ENCODE measurements at places on chromosomes 16 and 17. TPM values are rescaled to one million over a fixed set of nuclear protein-coding genes. Genes with fewer than 3 reads are reported as not detected.

GRCh38 chr16:59759296-59759695 lies 1025.2 kb upstream of the GOT2 start:
- no peak for DNase-seq

- no peak for DNase-seq
These were observed 1.7 kb downstream of the ATP2C2 start for GRCh38 chr16:84369938-84370627.

ST6GALNAC1 gene
- total RNA-seq: not detected

TBC1D3 gene
- total RNA-seq: 0.20 TPM

DNA sequence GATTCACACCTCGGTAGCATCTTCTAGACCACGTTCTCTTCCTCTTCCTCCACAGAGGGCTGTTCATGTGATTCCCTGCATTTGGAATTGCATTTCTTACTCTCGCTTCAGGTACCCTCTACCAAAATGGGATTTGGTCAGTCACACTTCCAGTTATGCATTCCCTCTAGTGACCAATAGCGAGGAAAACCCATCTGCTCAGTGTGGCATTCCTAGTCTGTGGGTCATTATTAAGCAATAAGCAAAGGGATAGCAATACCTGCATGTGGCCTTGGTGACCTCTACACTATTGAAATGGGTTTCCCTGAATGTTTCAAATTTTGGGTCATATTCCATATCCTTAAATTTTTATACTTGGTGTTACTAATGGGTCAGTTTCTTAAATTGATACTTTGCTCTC lies 401 bp upstream of the KRTAP4-5 start:
- DNase-seq: no peak

TAC4 gene
- 0.20 TPM for total RNA-seq

- DNase-seq: no peak
These were observed 240.5 kb downstream of the GSG1L start for GRCh38 chr16:27822996-27823395.

CACNG1 gene
- 0.06 TPM for total RNA-seq

DNA sequence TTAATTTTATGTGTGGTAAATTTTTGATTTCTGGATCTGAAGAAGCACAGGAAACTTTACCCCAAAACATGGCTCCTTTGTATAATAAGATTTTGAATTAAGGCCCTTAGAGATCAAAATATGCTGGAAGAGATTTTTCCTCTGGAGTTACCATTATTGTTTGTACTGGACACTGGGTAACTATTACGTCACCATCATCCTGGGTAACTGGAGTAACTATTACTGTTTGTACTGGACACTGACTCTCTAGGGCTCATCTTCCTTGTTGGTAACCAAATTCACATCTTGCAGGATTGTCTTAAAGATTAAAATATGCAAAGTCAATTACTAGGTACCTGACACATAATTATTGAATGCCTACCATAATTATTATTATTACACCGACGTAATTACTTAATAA lies 593.8 kb upstream of the GOT2 start:
- DNase-seq: no peak

ATP6V0D1 gene
- 108 TPM for total RNA-seq

DNA sequence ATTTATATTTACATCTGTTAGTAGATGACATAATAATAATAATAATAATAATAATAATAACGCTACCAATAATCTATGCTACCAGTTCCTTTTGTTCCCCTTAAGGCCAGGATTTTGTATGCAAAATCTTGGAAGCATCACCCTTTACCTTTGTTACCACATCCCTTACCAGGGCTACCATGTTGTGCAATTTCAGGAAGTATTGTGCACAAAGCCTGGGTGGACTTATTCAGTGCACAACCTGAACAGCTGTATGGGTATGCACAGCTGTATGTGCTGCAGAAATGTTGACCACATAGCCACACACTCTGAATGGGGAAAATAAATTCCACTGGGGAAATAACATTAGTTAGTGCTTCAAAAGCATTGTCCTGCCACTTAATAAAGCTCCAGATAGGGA lies 19.9 kb upstream of the CALB2 start:
- no peak for DNase-seq

GRCh38 chr16:77594799-77595596 lies 127.3 kb upstream of the NUDT7 start:
- no peak for DNase-seq

GRCh38 chr17:47719411-47720152 lies 13.5 kb upstream of the TBX21 start:
- DNase-seq: peak; percentile 80

TBC1D16 gene
- 24.4 TPM for total RNA-seq

DNA sequence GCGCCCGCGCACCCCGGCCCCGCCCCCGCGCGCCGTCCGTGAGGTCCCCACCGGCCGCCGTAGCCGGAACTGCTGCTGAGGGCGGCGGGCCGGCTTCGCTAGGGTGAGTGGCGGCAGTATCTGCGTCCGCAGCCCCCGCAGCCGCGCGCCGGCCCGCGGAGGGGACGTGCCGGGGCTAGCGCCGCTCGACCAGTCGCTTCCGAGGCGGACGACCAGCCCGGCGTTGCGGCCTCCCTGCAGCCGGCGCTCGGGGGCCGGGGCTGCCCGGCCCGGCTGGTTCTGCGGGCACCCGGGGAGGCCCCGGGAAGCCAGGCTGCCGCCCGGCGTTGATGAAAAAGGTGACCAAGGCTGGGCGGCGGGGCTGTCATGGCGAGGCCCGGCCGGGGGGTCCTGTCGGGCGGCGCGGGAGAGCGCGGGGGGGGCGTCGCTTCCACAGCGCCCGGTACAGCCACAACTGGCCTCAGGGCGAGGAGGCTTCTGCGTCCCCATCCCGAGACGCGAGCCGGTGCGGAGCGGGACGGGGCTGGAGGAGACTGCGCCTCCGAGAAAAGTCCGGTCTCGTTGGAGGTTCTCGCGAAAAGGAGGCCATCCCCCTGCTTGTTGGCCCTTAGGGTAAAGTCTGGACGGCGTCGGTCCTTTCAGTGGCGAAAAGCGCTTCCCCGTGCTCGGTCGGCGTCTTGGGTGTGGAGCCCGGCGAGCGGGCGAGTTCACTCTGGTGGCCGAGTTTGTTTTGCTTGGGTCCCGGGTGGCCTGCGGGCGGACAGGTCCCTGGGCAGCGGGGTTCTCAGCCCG lies at the start of gene CRAMP1:
Gene CRAMP1, plus strand, starts transcription at position 41 of the 792 bp plus-strand sequence. CDS start 2,280 bp downstream, outside the sequence.
- no peak for DNase-seq

DNA sequence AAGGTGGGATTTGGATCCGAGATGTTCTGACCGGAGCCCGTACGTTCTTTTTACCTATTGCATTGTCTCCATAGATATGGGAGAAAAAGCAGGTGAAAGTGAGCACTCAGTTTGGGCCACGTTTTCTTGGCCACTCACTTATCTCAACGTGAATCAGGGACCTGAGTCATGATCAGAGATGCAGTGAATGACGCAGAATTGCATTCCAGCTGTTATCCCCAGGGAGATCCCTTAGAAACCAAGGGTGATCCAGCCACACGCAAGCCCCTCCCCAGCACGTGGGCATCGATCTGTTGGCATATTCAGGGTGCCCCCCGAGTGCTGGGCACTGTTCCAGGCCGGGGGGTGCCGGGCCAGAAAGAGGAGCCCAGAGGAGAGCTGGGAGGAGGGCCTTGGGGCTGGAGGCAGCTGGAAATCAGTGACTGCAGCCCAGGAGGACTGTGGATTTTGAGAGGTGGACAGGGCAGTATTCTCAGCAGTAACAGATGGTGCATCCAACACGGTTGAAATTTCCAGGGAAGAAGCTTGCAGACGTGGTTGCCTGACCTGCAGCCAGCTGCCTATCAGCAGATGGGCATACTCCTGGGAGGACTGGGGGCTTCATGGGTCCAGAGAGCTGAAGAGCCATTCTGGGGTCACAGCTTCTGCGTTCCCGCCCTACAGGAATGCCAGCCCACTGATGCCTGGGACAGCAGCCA lies 87.2 kb upstream of the CACNG5 start:
- DNase-seq: peak; percentile 62

DNA sequence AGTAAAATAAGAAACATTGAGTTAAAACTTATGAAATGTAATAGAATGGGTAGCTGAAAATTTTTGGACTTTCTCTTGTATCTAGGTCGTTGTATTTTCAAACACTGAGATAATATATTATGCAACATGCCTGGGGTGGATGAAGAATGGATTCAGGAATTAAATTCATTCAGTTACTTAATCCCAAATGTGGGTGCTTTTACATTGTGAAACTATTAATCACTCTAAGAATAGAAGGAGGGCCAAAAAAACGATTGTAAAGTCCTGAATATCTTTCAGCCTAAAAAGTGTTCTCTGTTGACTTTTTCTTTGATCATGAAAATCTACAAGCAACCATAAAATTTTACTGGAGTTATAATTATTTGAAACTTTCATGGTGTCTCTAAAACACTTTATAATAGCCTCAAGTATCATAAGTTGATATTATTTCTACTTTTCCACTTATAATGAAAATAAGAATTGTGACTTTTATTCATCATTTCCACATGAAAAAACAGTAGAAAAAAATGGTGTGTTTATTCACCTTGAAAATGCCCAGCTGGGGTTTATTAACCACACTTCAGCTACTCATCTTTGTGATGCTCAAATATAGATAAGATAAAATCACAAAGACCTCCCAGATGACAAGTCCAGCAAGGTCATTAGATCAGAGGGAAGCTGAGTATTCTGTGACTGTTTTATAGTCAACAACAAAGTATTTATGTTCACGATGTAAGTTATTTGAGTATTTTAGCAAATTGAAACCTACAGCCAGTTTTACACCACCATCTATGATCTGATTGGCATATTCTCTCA lies 619.9 kb upstream of the SOX9 start:
- no peak for DNase-seq

DNA sequence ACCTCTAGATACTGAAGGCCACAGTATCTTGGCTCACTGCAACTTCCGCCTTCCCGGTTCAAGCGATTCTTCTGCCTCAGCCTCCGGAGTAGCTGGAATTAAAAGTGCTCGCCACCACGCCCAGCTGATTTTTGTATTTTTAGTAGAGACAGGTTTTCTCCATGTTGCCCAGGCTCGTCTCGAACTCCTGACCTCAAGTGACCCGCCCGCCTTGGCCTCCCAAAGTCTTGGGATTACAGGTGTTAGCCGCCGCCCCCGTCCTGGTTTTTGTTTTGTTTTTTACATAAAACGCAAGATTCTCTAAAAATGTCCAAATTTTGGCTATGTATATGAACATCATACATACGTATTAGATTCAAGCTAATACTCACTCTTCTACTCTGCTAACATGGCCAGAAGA lies 2.0 kb upstream of the GGNBP2 start:
- no peak for DNase-seq

All from HT1080 (cell line).